ENCODE measurements at places on chromosomes 2 and 18. TPM values are rescaled to one million over a fixed set of nuclear protein-coding genes. Genes with fewer than 3 reads are reported as not detected.
A peak's percentile ranks its signal among the peaks of the same experiment; 100 is the strongest.

COL6A3 gene
- total RNA-seq: 1.3 TPM

- peak; percentile 33 for DNase-seq
Observed at GRCh38 chr18:12271376-12272235, 17.4 kb downstream of the CIDEA start.

FZD7 gene
- 0.25 TPM for total RNA-seq

DNA sequence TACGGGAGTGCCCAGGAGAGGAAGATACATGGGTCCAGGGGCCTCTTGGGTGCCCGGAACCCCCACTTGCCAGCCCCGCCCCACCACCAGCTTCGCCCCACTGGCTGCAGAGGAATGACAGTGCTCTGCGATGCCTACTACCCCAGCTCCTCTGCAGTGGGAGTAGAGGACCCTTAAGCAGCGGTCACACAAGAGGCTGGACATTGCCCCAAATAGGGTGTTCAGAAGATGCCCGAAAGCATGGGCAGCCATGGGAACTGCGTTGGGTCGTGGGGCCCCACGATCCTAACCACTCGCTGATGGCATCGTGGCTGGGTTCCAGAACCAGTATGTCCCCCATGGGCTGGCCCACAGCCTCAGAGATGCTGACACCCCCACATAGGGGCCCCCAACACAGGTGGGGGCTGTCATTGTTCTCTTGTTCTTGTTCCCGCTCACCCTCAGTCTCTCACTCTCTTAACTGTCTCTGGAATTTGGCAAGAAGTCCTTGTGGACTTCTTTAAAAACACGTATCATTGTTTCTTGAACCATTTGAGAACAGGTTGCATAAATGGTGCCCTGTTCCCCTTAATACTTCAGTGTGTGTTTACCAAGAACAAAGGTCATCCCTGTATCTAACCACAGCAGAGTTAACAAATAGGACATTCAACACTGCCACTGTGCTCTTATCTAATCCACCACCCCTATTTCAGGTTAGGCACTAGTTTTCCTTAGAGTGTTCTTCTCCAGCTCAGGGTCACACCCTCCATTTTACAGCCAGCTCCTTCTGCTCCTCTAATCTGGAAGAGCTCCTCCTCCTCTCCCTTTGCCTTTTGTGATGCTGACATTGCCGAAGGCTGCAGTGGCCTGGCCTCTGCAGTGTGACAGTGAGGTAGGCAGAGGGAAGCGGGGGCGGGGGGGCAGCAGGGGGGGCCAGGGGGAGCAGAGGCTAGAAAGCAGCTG lies 76.3 kb downstream of the STPG4 start:
- DNase-seq: no peak

DNA sequence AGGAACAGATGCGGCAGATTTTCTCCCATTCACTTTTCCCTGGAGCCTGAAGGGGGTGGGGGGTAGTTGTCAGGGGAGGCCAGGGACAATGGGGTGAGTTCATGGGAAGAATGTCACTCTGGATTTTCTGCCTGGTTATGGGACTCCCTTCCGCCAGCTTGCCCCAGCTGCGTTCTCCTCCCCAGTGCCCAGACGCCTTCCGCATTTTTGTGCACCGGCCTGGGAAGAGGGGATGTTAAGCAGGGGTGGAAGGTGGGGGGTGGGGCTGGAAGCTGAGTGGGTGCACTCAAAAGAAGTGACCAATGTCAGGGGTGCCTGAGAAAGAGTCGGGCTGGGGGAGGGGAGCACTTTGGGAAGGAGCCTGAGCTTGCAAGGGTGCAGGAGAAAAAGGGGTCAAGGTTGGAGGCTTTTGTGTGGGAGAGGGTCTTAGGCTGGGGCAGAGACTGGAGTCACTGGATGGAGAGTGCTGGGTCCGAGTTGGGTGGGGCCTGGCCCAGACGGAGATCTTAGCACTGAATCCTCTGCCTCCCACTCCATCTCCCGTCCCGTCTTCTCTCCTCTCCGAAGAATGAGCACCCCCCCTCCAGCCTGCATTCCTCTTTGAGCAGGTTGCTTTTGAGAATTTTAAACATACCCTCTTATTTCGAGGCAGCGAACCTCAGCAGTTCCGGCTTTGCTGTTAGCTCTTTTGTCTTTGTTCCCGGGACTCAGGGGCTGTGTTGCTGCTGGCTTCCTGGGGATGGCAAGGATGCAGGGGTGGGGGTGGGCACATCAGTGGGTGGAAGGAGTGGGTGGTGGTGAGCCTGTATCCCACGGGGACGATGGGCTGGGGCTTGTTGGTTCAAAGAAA lies 2.7 kb downstream of the IGFBP2 start:
- no peak for DNase-seq

Measured in CD4-positive, alpha-beta T cell (primary cell).